Stimulated activated CD8-positive, alpha-beta memory T cell treated with anti-CD3 and anti-CD28 coated beads, Interleukin-7, amount 100 ng/mL, for 1 hour (primary cell): ENCODE measurements at places on chromosomes 12 and 14.

- no peak for DNase-seq
These were observed 4.3 kb downstream of the RTL1 start for GRCh38 chr14:100898935-100899883.

DNA sequence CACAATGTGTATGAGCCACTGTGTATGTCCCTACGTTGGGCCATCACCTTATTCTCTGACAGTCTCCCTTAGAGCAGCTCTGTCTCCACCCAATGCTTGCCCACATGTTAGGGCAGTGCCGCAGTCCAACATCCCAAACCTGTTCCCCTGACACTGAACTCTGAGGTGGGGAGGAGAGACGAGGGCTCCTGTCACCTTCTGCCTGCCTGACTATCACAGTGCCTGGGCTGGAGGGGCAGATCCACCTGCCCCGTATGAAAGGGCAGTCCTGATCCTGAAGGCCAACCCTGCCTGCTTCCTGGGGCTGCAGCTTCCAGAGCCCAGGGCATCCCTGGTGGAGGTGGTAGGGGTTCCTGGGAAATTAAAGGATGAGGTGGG is 2.2 kb downstream of the TGM1 start:
- no peak for DNase-seq

GRCh38 chr14:64465191-64465822 is at the start of gene AKAP5:
TSS of gene AKAP5 (plus strand) at chr14:64465499. CDS start at chr14:64468395, 2,896 bp downstream.
- DNase-seq: peak; percentile 25

GRCh38 chr12:103737881-103738280 is 103.2 kb downstream of the NT5DC3 start:
- DNase-seq: no peak

DNA sequence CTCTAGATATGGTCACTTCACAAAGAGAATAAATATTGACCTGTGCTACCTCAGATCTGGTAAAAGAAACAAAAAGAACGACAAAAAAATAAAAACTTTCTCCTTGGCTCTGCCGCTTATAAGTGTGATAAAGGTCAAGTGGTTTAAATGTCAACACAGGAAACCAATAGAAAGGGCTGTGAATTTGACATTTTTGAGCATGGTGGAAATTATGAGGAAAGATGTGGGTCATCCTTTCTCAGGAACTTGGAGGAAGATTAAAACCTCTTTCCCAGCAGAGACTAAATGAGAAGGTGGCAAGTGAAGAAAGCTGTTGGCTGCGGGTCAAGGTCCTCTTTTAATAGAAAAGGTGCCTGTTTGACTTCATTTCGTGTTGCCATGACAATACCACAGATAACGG is 28.2 kb downstream of the TESPA1 start:
- no peak for DNase-seq

GRCh38 chr12:94445662-94446061 is 14.0 kb downstream of the CEP83 start:
- DNase-seq: no peak

- no peak for DNase-seq
These were observed 23.1 kb downstream of the PRIMA1 start for GRCh38 chr14:93765155-93765554.

DNA sequence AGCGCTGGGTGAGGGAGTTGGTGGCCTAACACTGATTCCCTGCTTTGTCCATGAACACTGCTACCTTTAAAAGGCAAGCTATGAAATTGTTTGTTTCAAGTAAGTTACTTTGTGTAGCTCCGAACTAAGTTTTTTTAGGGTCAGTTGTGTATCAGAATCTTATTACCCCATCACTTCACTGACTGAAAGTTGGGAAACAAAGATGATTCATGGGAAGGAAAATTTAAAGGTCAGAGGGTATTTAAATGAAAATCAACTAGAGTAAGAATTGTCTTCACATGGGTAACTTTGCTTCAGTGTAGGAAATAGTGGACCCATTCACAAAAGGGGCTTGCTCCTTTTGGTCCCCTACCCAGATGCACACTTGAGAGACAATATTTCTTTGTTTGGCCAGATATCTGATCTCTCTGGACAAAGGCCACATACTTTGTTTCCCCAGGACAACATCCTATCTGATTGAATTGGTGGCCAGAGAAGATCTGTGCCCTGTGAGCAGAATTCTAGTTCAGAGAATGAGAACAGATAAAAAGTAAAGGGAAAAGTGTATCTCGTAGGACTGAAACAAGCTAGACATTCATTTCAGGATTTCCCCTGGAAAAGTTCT is 53.5 kb downstream of the RAB35 start:
- no peak for DNase-seq

- DNase-seq: no peak
These were observed 9.1 kb upstream of the MGAT4C start for GRCh38 chr12:86265329-86265695.

DNA sequence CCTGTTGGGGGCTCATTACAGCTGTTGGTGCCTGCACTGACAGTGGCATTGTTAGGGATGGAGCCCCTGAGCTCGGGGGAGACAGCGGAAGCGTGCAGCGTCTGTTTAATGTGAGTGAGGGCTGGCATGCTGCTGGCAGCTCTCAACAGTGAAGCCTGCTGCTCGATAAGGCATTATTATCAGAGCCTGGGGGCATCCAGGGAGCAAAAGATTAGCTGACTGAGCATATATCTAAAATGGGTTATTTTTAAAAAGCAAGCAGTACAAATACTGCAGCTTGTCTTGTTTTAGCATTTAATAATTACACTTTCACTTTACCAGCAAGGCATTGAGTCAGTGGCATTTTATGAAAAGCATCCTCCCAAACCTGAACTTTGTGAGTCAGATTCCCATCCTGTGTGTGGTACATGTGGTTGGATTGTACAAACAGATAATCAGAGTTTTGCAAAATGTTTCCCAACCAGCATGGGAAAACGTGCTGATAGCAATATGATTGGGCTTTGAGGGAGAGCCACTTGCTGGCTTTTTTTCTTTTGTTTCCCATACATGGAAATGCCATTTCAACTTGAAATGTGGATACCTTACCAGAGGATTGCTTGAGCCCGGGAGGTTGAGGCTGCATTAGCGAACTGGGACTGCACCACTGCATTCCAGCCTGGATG is 150.8 kb downstream of the PRKCH start:
- DNase-seq: no peak

DNA sequence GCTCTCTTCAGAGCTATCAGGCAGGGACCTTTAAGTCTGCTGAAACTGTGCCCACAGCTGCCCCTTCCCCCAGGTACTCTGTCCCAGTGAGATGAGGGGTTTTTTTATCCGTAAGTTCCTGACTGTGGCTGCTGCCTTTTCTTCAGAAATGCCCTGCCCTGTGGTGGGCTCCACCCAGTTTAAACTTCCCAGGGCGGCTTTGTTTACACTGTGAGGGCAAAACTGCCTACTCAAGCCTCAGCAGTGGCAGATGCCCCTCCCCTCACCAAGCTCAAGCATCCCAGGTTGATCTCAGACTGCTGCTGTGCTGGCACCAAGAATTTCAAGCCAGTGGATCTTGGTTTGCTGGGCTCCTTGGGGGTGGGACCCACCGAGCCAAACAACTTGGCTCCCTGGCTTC is 46.9 kb upstream of the SLC16A7 start:
- DNase-seq: no peak

DNA sequence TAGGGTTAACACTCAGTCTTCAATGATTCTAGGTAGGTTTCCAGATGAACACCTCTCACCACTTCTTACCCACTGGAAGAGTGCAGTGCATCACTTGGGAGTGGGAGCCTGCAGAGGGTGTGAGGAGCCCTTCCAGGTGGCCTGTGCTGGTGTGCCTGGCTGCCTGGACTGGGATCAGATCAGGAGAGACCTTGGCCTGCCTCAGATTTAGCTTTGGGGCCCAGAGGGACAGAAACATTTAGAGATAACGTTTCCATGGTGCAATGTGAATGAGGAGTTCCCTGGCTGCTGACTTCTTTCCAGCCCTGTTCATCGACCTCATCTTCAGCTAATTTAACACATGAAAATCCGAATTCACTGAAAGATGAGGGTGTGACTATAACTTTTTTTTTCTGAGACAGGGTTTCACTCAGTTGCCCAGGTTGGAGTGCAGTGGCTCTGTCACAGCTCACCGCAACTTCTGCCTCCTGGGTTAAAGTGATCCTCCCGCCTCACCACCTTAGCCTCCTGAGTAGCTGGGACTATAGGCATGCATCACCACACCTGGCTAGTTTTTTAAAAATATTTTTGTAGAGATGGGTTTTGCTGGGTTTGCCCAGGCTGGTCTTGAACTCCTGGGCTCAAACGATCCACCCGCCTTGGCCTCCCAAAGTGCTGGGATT is 53.6 kb downstream of the SUSD6 start:
- DNase-seq: no peak

- DNase-seq: no peak
These were observed 196.9 kb upstream of the NOVA1 start for GRCh38 chr14:26794731-26795130.

DNA sequence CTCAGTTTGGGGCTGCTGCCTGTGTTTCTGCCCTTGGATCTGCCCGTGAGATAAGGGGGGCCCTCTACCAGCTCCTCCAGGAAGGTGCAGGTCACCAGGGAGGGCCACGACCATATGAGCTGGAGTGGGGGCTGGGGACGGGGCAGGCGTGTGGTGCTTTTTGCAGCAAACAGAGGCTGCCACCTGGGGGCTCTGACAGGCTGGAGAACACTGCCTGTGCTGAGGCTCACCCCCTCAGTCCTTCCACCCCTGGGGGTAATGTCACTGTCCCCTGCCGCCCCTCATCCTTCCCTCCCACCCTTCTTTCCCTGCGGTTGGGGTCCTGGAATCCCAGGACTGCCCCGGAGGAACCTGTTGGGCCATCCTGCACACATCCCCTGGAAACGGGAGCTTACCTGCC is 3.2 kb downstream of the PLD4 start:
- DNase-seq: no peak

GRCh38 chr12:19484738-19485137 is 45.4 kb downstream of the AEBP2 start:
- no peak for DNase-seq

GRCh38 chr12:77384941-77385340 is 319.6 kb upstream of the E2F7 start:
- DNase-seq: no peak

- no peak for DNase-seq
These were observed 16.9 kb downstream of the AEBP2 start for GRCh38 chr12:19456176-19456575.

DNA sequence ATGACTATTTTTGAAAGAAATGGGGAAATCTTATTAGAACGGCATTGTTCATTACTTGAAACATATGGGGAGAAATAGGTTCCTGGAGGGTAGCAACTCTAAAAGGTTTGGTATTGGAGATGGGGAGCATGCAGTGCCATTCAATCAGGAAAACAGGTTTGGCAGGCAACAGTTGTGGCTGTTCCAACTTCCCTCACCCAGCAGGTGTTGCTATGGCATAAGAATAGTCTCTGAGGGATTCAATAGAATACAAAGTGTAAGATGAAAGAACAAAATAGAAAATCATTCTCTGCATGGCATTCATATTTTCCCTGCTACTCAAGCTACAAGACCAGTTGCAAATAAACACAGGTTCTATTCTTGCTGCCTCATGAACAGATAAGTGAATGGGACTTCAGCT is 393.3 kb upstream of the RPL10L start:
- DNase-seq: no peak

- DNase-seq: no peak
These were observed 170.3 kb upstream of the ATP2B1 start for GRCh38 chr12:89878950-89879349.

DNA sequence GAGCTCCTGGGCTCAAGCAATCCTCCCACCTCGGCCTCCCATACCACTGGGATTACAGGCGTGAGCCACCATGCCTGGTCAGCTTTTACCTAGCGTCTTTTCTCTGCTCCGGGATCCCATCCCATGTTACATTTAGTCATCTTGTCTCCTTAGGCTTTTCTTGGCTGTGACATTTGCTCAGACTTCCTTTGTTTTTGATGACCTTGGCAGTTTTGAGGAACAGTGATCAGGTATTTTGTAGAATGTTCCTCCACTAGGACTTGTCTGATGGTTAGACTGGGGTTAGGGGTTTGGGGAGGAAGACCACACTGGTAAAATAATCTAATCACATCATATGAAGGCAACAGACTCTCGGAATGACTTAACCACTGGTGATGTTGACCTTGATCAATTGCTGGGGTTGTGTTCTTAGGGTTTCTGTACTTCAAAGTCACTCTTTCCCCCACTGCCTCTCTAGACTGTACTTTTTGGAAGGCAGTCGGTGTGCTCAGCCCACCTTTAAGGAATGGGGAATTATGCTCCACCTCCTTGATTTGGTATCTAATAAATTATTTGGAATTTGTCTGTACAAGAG is 48.4 kb downstream of the RIN3 start:
- DNase-seq: no peak

DNA sequence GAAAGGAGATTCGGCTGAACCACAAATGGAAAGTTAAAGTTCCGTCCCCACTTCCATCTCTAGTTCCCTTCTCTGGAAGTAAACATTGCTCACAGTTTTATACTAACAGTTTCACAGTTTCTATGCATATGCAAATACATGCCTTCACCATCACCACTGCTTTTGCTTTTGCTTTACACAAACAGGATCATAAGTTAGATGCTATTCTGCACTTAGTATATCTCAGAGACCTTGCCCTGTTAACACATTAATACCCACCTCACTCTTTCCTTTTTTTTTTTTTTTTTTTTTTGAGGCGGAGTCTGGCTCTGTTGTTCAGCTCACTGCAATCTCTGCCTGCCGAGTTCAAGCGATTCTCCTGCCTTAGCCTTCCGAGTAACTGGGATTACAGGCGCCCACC is 890 bp downstream of the TEP1 start:
- DNase-seq: no peak

GRCh38 chr14:61475316-61475715 is 153.9 kb downstream of the PRKCH start:
- no peak for DNase-seq

GRCh38 chr14:55180434-55180833 is 11.0 kb downstream of the DLGAP5 start:
- no peak for DNase-seq

- DNase-seq: no peak
These were observed 112.1 kb upstream of the OVCH1 start for GRCh38 chr12:29609431-29610215.

DNA sequence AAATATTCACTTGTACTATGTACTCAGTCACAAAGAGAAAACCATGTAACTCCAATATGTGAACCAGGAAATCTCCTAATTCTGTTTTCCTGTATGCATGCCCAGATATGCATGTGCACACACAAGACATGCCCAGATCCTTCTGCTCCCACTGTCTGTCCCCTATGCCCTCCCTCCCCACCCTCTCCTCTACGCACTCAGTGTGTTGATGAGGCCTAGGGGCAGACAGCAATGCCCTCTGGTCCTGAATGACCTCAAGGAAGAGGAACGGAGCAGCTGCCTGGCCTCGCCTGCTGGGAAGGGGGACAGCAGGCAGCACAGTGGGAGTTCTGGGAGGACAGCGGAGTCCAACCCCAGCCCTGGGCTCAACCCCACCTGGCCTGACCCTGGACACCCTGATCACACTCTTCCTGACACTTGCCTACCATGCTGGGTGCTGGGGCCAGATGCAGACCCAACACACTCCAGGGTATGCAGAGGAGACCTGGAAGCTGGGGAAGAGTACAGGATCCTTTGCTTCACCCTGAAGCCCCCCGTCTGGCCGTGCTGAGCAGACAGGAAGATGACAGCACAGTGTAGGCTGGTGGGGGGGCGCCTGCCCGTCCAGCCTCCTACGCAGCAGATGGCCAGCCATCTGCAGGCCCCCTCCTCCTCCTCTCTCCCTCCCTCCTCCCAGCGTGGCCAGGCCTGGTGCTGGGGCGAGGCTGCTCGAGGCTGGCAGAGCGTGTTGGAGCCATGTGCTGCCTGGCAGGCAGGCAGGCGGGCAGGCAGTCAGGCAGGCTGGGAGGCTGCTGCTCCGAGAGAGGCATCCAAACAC is 106.6 kb upstream of the NCOR2 start:
- no peak for DNase-seq

GRCh38 chr14:74756326-74756725 is 6.8 kb upstream of the YLPM1 start:
- DNase-seq: no peak

- DNase-seq: no peak
These were observed 19.7 kb upstream of the NR1H4 start for GRCh38 chr12:100453951-100454350.
